SW480 (cell line): ENCODE measurements at places on chromosomes 6 and 20.

- DNase-seq, result no peak
Observed at GRCh38 chr20:10321138-10321717, 102.6 kb downstream of the SNAP25 start.

DNA sequence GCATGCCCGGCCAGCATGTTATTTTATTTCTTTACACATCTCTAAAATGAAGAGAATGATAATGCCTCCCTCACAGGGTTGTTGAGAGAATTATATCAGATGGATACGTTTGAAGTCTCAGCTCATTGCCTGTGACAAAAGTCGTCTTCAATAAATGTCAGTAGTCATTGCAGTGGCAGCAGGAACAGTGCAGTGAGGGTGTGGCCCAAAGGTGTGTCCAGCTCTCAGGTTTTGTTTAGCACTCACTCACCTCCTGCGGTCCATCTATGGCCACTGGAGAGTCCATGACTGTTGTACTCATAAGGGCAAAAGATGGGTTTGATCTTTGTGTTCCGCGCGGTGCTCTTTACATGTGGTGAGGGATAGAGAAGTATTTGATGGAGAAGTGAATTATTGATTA is 77.2 kb upstream of the TIAM2 start:
- DNase-seq, result peak; percentile 4

DNA sequence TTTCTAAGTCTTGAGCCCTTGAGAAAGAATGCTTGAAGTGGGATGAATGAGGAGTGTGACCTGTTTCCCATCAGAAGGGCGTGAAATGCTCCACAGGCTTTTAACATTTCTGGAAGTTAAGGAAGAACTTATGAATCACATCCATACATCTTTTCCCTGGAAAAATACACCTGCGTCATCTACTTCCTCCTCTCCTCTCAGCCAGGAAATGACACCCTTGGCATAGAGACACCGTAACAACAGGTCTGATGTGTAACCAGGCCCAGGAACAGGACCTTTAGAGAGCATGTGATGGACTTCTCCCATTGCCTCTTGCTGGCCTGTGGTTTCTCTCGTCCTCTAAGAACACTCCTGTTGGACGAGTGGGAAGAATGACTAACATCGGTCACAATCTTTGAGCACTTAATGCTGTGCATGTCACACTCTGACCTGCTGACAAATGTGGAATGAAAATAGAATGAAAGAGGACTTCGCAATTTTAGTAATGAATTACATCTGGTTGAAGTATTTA is 28.5 kb upstream of the CITED2 start:
- DNase-seq, result no peak

- DNase-seq, result no peak
Observed at GRCh38 chr6:168139121-168139520, 60.1 kb upstream of the FRMD1 start.

- no peak for DNase-seq
Observed at GRCh38 chr20:1306316-1307135, 22.4 kb downstream of the SDCBP2 start.

GRCh38 chr20:2460752-2461424 is 9.7 kb downstream of the SNRPB start:
- DNase-seq, result no peak

DNA sequence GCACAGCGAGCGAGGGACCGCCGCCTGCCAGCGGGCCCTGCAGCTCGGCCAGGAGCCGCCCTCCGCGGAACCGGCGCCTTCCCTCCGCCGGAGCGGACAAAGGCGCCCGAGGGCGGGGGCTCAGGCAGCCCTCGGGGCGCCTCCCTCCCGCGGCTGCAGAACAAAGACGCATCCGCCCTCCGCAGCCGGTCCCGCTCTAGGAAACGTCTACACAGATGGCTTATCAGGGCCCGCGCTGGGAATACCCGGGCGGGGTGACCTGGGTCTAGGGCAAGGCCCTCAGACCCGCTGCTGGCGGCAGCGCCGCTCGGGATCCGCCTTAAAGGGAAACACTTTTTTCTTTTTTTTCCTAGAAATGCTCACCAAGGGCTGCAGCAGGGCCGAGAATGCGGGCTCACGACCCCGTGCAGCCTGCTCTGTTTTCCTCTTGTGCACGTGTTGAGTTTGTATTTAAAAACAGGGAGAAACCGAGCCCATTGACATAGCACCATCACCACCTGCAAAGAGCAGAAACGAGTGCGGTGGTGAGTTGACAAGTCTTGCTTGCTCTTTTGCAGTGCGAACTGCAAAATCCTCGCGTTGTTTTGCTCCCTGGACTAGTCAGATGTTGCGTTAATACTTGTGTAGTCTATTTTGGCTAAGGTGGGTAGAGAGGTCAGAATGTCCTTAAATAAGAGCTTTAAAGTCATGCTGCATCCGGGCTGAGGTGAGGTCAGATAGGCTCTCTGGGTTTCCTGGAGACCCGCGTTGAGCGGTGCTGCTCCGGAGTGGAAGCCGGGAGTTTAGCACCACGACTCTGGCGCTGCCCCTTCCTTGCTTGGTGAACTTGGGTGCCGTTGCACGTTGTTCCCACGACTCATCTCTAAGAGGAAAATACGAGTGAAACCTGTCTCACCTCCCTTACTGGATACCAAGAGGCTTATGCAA is 1.1 kb upstream of the RPS6KA2 start:
- peak; percentile 23 for DNase-seq

DNA sequence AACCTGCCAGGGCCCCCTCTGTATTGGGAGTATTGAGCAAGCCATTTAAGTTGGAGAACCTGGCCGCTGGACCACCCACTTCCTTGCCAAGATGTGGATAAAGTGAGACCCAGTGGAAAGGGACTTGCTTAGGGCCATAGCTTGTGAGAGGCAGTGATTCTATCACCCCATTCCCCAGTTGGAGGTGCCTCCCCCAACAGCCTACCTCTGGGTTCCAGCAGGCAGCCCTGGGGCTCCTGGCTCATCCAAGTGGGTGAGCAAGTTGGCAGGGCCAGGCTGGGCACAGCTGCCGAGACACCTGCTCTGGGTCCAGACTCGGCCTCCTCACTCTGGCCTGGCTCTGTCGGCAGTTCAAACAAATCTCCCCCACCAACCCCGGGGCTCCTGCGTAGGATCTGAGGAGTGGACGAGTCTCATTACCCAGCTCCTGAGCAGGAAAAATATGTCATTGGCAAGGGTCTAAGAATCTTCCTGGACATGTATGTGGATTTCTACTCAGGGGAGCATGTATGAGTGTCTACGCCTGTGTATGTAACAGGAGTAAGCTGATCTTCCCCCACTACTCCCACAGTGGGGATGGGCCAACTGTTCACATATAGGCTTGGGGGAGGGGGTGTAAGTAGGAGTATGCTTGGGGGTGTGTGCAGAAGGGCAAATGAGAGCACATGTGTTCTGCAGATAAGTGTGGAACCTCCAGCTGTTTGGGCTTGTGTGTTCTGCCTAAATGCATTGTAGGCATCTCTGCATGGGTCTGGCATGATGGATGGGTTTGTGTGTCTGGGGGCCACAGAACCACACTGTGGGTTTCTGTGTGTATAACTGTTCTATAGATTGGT is 1.9 kb downstream of the ID1 start:
- DNase-seq, result peak; percentile 71

DNA sequence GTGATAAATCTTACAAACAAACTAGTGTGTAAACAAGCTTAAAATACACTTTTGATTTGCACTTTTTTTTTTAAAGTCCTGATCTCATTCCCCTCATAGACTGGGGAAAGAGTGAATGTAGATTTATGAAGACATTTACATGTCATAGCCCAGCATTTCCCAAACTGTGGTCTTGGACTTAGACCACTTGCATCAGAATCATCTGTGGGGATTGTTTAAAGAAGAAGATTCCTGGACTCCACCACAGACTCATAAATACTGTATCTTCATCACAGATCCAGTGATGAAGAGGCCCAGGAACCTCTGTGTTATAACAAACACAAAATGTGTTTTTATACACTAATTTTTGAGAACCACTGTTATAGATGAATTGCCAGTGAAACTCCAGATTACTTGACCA is 99.5 kb downstream of the KCNQ5 start:
- no peak for DNase-seq

DNA sequence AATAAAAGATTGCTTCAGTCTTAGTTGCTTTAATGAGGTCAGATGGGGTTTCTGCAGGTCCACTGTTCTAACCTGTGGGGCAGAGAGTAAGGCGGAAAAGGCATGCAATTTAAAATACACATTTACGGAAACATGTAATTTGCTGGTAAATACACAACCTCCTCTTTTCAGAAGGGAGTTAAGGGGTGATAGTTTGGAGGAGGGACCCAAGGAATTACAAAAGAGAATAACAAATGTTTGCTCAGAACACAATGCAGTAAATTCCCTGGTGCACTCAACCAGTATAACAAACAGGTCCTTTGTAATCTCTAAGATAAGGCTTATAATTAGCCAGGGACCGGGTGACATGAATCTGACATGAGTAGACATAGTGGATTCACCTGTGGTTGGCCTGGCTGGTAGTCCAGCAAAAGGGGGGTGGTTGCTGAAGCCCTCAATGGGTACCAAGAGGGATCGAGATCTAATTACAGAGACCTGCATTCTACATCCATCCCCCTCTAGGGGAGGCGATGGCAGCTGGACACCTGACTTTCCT is 295.1 kb downstream of the PHACTR1 start:
- DNase-seq, result no peak

GRCh38 chr6:98241630-98242029 is 592.7 kb upstream of the POU3F2 start:
- DNase-seq, result no peak

DNA sequence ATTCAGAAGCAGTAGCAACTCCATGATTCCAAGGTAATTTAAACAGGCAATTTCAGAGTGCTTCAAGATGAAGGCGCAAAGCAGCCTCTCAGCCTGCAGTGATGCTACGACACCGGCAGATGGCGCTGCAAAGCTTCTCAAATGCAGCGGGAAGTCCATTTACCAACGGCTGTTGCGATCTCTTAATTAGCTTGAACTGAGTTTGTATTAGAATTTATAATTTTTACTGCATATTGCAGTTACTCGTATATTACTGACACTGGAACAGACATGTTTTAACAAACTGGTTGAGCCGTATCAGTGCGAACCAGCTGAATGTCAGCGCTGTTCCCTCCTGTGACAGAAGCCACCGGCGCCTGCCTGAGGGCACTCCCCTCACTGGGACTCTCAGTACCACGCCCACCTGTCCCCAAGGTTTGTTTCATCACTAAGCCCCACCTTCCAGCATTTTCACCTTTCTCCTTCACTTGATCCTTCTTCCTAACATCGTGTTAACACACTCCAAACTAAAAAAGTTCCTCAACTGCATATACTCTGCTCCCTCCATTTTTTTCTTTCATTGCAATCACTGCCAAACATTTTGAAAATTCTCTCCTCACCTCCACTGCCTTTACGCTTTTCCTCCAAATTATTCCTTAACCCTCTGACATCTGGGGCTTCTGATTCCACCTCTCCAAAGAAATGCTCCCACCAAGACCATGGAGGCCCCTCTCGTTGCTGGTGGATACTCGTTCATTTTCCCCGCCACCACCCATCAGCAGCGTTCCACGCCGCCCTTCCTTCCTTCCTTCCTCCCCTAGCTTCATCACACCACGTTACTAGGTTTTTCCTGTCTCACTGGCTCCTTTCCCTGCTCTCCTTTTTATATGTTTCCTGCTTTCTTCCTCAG is 14.5 kb downstream of the GNL1 start:
- DNase-seq, result peak; percentile 70

DNA sequence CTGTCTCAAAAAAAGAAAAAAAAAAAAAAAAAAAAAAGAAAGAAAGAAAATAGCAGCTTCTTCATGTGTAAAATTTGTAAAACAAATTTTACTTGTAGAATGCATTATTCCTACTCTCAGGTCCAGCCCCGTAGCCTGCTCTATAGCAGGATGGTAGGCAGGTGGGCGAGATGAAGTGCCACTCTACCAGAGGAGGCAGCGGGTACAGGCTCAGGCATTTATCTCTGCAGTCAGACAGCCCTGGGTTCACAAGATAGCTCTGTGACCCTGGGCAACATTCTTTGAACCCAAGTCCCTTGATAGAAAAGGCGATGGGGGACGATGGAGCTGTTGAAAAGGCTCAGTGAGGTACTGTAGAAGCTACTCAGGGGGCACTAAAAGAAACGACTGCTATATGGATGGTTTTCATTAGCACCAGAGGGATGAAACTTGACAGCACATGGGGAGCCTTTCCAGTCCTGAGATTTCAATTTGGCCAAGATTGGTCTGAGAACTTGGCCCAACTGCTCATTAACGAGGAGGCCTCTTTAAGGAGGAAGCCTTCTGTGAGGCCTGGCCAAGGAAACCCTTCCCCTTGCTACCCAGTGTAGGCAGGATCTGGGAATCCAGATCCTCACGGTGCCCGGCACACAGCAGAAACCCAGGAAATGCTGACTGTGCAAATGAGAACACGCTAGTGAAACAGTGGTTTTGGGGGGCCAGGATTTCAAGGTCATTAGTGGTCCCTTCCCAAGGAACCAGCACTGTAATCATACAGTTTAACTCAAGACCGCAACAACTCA is 63.1 kb downstream of the MYH7B start:
- no peak for DNase-seq

GRCh38 chr20:13426870-13427269 is 205.8 kb downstream of the ISM1 start:
- peak; percentile 96 for DNase-seq

GRCh38 chr20:62284448-62284847 is 18.3 kb upstream of the ADRM1 start:
- DNase-seq, result no peak

DNA sequence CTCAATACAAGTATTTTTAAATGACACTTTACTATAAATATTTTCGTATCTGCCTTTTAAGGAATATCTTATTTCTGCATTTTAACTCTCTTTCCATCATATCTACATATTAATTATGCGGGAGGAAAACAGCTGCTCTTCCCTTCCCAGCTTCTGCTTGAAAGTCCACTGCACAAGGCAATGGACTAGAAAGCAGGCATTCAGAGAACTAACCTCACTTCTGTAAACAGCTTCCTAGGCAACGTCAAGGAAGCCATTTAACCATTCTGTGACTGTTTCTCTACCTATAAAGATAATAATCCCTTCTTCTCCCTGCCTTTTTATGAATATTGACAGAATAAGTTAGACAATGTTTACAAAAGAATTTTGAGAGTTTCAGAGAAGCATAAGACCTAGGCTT is 319.4 kb downstream of the BTBD9 start:
- DNase-seq, result no peak

- no peak for DNase-seq
Observed at GRCh38 chr6:151436802-151437201, 15.1 kb downstream of the RMND1 start.

DNA sequence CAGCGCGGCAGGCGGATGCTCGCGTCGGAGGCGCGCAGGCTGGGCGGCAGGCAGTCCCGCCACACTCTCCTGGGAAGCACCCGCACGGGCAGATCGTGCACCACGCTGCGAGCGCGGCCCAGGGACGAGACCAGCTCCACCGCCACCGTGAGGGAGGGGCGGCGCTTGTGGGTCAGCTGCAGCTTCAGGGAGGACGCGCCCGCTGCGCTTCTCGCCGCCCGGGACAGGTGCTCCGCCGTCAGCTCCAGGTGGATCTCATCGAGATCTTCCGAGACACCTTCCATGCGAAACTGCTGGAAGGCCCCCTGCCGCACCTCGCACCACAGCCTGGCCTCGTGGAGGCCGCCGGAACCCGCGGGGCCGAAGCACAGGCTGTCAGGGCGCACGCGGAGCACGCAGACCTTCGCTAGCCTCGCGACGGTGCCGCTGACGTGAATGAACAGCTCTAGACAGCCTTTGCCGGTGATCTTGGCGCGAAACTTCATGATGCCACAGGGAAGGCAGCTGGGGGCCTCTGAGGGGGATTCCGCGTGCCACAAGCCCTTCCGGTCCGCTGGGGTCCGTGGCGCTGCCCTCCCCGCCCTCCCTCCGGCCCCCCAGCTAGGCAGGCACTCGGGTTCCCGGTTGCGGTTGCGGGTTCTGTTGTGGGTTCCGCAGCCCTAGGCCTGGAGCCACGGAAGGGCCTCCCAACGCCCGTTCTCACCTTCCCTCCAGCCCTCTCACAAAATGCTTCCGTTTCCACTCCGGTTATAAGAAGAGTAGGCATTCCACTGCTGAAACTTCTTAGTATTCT is at the start of gene HUS1B:
HUS1B (minus strand) TSS at position 641 of the 793 bp plus-strand sequence; CDS start at position 485, 156 bp downstream.
- DNase-seq, result no peak
